ENCODE measurements at places on chromosomes 12 and 14.

- DNase-seq: no peak
These were observed 87.0 kb downstream of the HMGA2 start for GRCh38 chr12:65911321-65911720.

GRCh38 chr12:120651821-120652220 lies 11.4 kb downstream of the CABP1 start:
- no peak for DNase-seq

GRCh38 chr14:103361867-103362266 lies 23.3 kb upstream of the MARK3 start:
- DNase-seq: no peak

- no peak for DNase-seq
These were observed 442.5 kb upstream of the RGS6 start for GRCh38 chr14:71489742-71490141.

DNA sequence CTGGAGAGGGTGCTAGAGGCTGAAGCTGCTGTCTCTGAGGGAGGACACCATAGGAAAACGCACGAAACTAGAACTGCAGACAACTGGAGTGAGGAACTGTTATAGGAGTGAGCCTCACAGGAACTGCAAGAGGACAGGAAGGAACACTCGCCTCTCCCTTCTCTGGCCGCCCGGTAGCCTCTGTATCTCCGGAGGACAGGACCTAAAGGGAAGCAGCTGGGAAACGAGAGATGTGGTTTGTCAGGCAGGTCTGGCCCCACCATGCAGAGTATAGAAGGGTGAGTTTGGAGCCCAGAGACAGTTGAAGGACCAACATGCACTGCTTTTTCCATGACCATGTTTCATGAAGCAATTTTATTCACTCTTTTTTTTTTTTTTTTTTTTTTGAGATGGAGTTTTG lies 127.3 kb downstream of the EFCAB11 start:
- DNase-seq: no peak

DNA sequence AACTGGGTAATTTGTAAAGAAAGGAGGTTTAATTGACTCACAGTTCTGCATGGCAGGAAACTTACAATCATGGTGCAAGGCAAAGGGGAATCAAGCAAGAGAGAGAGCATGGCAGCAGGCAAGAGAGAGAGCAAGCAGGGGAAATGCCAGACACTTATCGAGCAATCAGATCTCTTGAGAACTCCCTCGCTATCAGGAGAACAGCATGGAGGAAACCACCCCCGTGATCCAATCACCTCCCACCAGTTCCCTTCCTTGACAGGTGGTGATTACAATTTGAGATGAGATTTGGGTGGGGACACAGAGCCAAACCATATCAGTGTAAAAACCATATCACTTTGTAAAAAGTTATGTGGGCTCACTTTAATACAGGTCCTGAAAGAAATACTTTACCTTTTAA lies 56.4 kb upstream of the NEDD1 start:
- DNase-seq: no peak

DNA sequence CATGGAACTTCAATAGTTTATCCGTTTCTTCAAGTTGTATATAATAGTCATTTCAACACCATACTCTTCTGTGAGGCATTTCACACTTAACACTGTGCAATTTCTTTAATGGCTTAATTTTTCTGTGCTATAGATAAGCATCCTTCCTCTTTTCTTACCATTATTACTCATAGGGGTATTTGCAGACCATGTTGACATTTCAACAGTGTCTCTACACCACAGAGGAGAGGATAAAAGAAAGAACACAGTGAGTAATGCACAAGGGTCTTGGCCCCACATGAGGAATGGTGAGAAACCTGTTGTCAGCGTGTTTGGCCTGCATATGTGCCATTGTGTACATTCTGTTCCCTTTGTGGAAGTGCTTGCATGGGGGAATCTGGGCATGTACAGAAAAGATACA lies 421.5 kb upstream of the MDGA2 start:
- DNase-seq: no peak

- DNase-seq: no peak
These were observed 366.7 kb downstream of the BTG1 start for GRCh38 chr12:91778938-91779400.

DNA sequence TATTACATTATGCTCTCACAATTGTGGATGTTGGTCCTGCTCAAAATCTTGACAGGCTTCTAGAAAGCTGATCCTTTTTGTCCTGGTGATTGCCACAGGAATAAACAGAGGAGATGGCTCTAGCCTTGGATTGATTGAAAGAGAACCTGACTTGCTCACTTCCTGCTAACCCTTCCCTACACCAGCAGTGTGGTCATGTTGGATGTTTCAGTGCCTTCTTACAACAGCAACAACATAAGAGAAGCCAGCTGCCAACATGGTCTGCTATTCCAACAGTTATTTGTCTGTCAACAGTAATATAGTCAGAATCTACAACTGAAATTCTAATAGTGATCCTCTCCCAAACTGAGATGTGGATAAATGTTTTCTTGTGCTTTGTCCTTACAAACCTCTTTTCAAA lies 311.6 kb upstream of the DIO2 start:
- no peak for DNase-seq

DNA sequence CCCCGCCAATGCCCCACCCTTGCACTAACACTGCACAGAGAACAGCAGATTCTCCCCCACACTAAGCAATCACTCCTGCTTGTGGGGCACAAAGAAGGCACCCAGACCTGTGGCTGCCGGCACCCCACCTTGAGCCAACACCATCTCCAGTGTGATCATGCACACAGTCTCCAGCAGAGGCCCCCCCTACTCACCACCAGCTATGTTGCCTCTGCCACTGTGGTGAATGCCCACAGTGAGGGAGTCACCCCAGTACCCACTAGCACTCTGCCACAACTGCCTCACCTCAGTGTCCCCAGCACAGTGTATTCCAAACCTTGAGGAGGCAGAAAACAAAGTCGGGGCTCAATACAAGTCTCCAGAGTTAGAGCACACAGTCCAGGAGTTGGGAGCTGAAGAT lies 261.7 kb upstream of the SSTR1 start:
- no peak for DNase-seq

DNA sequence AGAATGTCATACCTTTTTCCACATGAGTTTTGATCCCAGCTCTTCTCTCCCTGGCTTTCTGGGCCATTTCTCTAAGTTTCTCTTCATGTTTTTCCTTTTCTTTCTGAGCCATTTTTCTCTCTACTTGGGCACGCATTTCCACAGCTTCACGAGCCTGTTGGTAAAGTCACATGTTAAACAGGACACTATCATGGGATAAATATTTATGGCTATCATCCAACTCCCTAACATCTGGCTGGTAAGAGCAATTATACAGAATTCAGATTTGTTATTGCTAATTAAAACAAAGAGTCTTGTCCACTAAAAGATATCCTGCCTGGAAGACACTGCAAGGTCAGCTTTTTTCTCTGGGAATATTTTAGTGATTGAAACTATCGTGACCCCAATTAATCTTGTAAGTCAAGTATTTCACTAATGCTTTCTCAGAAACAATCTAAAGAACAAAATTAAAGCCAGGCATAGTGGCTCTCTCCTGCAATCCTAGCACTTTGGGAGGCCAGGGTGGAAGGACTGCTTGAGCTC lies 23.1 kb downstream of the SLIRP start:
- DNase-seq: no peak

- no peak for DNase-seq
These were observed 2.6 kb downstream of the DLGAP5 start for GRCh38 chr14:55188686-55189295.

- DNase-seq: no peak
These were observed 12.4 kb upstream of the PCNX1 start for GRCh38 chr14:70894868-70895267.

- DNase-seq: peak; percentile 82
These were observed at the start of the genes PPHLN1 and ZCRB1 for GRCh38 chr12:42325653-42326474. Gene PPHLN1, plus strand, starts transcription at chr12:42326167. Its CDS starts 9,736 bp downstream, at chr12:42335903. Gene ZCRB1, minus strand, starts transcription at chr12:42326094. Its CDS starts 1,992 bp downstream, at chr12:42324102.

- DNase-seq: no peak
These were observed 18.0 kb downstream of the GALNT6 start for GRCh38 chr12:51373187-51373586.

- no peak for DNase-seq
These were observed 1277.4 kb downstream of the LRFN5 start for GRCh38 chr14:42884100-42884499.

DNA sequence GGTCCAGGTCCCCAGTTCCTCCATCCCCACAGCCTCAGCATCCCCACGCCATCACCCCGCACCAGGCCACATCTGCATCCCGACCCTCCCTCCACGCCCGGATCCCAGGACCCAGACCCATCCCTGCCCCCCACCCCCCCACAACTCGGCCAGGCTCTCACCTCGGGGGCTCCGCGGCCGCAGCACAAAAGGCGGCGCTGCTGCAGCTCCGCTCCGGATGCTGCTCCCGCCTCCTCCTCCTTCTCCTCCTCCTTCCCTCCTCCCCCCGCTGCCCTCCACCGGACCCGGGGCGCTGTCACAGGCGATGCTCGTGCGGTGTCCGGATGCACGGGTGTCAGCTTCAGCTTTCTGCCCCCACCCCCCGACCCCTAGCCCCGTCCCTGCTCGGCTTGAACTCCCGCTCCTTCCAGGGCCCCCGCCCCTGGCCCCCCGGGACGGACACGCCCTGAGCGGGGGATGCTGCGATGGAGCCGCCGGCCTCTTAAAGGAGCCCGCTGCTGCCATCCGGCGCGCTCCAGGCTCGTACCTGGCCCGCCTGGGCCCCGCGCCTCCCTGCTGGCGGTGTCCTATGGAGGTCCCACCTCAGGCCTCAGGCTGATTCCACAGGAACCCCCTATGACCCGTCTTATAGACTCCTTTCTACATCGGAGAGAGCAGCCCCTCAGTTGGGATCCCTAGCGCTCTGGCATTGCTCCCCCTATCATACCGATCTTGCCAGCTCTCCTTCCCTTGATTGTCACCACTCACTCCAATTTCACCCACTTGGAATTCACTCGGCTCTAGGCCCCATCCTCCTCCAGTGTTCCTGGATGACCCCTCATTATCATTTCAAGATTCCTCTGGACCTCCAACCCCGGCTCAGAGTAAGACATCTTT lies at the start of gene MAP3K12:
TSS of gene MAP3K12 (minus strand) at position 193 of the 876 bp plus-strand sequence. CDS start 12,067 bp downstream, outside the sequence.
- peak; percentile 54 for DNase-seq

- DNase-seq: no peak
These were observed 267.1 kb downstream of the CACNA1C start for GRCh38 chr12:2319737-2320506.

DNA sequence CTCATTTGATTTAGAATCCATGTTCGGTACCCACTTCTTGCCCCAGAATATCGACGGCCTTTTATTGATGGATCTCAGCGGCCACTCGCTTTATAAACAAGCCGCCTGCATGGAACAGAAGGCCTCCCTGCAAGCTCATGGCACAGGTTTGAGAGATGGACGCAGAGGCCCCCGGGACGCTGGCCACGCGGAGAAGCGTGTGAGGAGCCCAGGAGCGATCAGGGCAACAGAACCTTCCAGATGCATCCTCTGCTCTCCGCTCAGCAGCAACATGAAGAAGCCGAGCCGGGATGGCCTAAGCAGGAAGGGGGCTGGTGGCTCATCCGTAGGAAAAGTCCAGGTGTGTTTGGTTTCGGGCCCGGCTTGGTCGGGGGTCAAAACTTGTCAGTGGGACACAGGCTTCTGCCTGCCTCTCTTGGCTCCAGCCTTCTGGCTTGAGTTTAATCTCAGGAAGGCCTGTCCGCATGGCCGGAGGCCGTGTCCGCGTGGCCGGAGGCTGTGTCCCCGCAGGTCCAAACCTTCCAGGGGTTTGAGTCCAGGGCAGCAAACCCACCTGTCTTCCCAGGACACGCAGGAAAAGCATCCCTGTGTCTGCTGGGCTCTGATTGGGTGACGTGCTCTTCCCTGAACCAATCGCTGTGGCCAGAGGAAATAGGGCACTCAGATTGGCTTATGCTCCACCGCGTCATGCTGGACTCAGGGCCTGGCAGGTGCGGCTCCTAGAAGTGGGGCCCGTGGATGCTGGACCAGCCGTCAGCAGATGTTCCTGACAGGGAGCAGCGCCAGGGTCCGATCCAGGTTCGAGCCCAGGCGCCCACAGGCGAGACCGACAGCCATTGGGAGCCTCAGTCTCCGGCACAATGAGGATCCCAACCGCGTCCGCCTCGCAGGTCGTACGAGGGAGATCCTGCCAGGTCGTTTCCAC lies 65.0 kb downstream of the GALNT9 start:
- no peak for DNase-seq

GRCh38 chr14:100325231-100325632 lies 2.1 kb downstream of the SLC25A47 start:
- DNase-seq: no peak

- no peak for DNase-seq
These were observed 135.9 kb downstream of the TMEM30B start for GRCh38 chr14:61145034-61145902.

- no peak for DNase-seq
These were observed 513.4 kb downstream of the MED13L start for GRCh38 chr12:115763982-115764621.

GRCh38 chr14:100837805-100838350 lies 12.0 kb downstream of the MEG3 start:
- DNase-seq: no peak

DNA sequence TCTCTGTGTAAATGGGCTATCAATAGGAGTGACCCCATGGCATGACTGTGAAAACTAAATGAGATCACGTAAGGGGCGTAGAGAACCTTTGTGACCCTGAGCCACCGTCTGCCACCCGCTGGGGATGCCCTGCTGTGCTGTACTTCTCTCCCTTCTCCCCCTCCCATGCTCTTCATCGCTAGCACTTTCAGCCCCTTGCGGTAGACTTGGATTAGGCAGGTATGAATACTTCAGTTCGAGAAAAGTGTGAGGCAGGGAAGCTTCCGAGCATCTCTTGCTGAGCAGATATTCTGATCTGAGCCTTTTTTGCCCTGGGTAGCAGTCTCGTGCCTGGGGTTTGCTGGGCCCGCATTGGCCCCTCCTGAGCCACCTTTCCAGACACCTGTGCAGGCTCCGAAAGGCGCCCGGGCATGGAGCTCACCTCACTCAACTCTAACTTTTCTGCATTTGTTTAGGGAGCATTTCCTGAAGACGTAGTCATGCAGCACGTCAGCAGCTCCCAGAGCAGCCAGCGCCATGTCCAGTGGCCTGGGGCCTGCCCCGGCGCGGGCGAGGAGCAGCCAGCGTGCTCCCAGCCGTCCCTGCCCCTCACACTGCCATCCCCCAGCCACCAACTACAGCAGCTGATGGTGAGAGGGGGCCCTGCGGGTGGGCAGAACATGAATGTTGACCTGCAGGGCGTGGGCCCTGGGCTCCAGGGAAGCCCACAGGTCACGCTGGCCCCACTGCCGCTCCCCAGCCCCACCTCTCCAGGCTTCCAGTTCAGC lies 40.4 kb downstream of the DDX51 start:
- DNase-seq: no peak

- DNase-seq: no peak
These were observed 1687.4 kb upstream of the FLRT2 start for GRCh38 chr14:83842547-83842946.

GRCh38 chr12:18859400-18859799 lies 121.5 kb downstream of the CAPZA3 start:
- DNase-seq: no peak

- DNase-seq: no peak
These were observed 56.2 kb downstream of the APOBEC1 start for GRCh38 chr12:7609495-7609894.

DNA sequence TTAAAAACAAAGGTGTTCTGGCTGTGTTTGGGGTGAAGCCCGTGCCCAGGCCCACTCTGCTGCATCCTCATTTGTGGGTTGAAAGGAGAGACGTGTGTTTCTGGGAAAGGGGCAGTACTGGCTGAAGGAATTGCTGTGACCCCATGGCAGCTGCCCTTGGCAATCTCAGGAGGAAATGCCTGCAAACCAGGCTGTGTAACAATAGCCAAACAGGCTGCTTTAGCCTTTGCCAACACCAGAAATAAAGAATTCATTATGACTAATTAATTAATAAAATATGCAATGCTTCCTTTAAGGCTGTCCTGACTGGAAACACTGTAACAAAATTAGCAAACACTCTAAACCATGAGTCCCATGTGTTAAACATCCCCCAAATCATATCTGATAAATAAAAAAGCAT lies 53.0 kb upstream of the KRR1 start:
- DNase-seq: no peak

- peak; percentile 72 for DNase-seq
These were observed at the start of gene SLC25A21 for GRCh38 chr14:37172024-37172869. Gene SLC25A21, minus strand, starts transcription at chr14:37172606.

Data from anterior cingulate cortex (tissue), 58 donors.